ENCODE measurements at places on chromosomes 3 and 15. TPM values are rescaled to one million over a fixed set of nuclear protein-coding genes. Genes with fewer than 3 reads are reported as not detected.

LYSMD4 gene
- total RNA-seq, result 5.5 TPM

CD96 gene
- total RNA-seq, result 74.8 TPM

ST8SIA2 gene
- not detected for total RNA-seq

NDUFB4 gene
- 124 TPM for total RNA-seq

IQCF6 gene
- total RNA-seq, result not detected

GRIP2 gene
- total RNA-seq, result not detected

TIGIT gene
- total RNA-seq, result 16.4 TPM

CLSTN2 gene
- 0.08 TPM for total RNA-seq

MNS1 gene
- 1.4 TPM for total RNA-seq

- DNase-seq, result no peak
Measured at GRCh38 chr3:52454250-52454937, 553 bp upstream of the TNNC1 start.

DNA sequence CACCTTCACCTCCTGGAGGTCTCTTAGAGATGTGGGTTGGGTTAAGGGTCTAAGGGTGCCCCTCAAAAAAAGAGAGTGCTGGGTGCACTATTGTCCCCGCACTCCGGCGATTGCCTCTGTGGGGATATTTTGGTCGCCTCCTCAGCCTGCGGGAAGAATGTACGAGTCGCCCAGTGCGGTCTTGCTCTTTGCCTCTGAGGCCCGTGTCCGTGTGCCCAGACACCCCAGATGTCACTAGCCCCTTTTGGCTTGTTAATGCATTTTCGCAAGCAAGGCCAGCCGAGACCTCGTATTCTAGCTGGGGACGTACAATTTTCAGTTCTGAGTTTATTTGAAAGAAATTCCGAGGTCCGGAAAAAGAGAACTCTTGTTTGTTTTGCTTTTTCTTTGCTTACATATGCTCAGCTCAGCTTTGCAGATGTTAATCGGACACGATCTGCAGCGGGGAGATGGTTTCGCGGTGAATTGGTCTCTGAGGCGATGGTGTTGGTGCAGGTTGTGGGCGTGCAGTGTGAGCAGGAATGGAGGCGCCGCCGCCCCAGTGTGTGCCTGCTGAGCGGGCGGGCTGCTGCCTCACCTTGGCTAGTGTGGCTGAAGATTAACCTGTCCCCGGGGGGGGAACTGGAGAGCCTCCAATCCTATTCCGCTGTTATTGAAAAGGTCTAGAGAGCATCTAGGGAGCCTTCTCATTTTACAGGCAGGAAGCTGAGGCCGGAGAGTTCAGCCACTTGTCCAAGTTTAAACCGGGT lies 1.4 kb downstream of the ST6GAL1 start:
- peak; percentile 60 for DNase-seq

DNA sequence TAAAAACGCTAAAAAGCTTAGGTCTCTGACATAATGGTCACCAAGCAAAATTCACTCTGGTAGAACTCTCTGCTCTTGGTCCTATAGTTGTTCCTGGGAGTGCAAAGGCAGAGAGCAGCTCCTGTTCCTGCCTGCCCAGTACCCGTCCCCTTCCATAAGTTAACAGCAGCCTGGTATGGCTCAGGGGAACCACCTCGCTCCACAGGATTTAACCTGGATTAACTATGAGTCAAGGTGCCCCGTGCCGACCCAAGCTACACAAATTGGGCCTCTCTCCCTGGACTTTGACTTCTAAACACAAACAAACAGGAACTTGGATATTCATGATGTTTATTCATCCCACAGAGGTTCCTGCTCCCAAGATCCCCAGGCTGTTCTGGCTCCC lies 32.1 kb downstream of the SCAP start:
- DNase-seq, result no peak

DNA sequence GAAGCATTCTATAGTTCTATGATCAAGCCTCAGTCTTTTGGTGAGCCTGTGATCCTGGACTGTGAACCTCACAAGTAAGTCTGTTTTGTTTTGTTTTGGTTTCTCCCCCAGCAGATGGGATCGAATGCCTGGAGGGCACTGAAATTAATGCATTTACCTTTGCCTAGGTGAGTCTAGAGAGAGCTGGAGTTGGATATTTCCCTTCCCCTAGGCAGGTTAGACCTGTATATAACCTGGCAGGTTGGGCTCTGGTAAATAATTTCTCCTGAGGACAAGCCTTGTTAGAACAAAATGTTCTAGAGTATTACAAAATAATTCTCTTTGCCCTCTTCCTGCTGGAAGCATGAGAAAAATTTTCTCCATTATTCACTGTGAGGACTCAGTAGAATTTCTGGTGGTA lies 211.9 kb downstream of the TPRG1 start:
- DNase-seq, result no peak

GRCh38 chr15:77533578-77534430 lies 98.9 kb downstream of the LINGO1 start:
- no peak for DNase-seq

- DNase-seq, result no peak
Measured at GRCh38 chr15:29988701-29989100, 94.1 kb upstream of the GOLGA8J start.

GRCh38 chr3:85304360-85304964 lies 345.7 kb downstream of the CADM2 start:
- no peak for DNase-seq

Data from activated naive CD8-positive, alpha-beta T cell treated with anti-CD3 and anti-CD28 coated beads for 36 hours (primary cell).